ENCODE measurements at places on chromosomes 16 and 17.

DNA sequence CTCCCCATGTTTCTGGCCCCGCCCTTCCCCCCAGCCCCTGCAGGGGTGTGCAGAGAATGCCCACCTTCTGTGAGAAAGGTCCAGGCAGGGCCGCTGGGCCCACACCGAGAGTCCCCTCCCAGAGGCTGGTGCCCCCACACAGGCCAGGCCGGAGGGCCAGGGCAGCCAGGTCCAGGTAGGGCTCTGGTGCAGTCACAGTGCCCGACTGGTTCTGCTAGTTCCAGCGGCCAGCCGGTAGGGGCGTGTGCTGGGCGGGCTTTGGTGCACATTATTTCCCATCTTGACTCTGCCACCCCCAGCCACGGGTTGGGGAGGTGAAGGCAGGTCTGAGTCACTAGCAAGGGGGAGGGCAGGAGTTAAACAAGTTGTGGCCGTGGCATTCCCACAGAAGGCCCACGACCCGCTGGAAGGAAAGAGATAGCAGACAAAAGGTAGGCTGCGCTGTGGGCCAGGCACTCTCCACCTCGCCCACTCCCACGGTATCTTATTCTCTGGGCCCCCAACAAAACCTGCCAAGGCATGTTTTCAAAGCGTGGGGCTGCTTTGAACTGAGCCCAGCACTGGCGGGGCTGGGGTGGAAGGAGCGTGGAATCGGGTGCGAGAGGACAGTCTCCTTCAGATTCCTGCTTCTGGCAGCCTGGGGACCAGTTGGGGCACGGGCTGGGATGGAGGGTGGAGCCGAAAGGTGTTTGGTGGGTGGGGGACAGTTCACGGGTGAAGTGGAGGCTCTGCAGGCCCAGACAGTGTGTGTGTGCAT is 1.9 kb downstream of the EPN3 start:
- DNase-seq = no peak

DNA sequence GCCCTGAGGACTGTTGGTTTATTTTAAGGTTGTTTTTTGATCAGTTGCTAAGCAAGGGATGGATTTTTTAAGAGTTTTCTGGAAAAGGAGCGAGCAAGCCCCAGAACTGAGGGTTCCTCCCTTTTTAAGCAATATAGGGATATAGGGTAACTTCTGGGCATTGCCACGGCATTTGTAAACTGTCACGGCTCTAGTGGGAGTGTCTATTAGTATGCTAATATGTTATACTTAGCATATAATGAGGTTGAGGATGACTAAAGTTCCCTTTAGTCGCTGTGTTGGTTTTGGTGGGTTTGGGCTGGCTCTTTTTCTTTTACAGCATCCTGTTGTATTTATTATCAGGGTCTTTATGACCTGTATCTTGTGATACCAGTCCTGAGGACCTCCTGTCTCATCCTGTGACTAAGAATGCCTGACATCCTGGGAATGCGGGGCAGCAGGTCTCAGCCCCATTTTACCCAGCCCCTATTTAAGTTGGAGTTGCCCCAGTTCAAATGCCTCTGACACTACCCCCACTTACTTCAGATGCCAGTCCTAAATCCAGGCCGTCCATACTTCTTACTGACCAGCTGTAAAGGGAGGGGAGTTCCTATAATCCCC is 59.4 kb downstream of the MFSD11 start:
- DNase-seq = no peak

GRCh38 chr16:27841911-27842310 is 221.6 kb downstream of the GSG1L start:
- DNase-seq = no peak

GRCh38 chr16:24381470-24382118 is 125.5 kb downstream of the CACNG3 start:
- no peak for DNase-seq

GRCh38 chr16:78444-79150 is 572 bp downstream of the MPG start:
- DNase-seq = no peak

DNA sequence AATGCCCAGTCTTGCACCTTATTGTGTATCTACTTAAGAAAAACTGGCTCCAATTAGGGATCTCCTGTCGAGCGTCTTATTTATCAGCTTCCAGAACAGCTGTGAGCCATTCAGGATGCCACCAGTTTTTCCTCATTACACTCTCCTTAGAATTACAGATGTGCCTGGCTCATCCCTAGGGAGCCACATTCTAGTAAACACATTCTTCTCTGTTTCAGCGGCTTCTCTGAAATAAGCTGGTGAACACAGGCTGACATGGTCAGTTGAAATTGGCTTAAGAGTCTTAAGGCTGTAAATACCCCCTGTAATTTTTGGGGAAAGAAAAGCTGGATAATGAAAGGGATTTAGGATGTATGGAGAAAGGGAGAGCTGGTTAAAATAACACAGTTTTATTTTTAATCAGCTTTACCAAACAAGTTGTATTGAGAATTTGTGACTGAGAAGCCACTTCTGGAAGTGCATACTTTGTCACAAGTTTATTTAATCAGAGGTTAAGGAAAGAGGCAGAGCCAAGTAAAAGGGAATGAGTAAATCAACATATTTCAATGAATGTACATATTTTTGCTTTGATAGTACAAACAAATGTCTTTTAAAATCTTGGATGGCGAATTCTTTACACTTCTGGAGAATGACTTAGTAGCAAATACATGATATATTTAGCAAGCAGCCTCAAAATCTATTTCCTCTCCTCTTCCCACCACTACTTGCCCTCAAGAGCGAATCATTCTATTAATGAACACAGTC is 562.0 kb upstream of the GOT2 start:
- no peak for DNase-seq

DNA sequence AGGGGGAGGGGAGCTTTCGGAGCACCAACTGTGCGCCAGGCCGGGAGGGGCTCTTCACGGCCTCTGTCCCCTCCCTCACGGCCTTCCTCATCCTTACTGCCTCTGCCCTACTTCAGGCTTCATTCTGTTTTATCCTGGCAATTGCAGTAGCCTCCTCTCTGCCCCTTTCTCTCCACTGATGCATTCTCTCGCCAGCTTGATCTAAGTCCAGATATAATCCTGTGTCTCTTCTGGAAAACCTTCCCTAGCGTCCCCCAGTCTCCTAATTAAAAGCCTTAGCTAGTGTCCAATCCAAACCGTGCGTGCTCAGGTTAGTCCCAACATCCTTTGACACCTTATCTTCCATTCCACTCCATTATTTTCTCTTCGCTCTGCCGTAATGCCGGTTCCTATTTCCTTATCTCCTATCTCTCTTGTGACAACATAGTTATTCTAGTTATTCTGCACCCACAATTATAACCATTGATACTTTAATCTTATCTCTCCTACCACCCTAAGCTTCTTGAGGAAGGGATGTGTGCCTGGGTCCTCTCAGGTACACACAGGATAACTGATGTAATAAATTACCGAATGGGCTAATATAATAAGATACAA is 869 bp downstream of the ZNF48 start:
- no peak for DNase-seq

DNA sequence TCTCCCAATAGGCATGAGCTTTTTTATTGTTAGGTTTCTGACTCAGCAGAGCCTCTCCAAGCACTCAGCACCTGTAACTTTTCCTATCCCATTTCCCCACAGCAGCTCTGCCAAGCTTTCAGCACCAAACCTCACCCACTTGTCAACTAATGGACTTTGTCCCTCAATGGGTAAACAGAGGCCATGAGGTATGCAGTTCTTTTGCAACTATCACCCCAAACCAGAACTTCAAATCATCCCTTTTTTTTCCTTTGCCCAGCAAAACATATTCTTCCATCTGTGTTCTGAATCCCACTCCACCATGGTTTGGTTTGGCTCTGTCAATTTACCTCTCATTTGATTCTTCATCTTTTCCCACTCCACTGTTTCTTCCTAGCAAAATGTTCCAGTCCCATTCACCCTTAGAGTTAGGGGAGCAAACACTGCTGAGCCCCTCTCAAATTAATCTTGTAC is 58.1 kb downstream of the TOX3 start:
- DNase-seq = no peak

Measured in CMK (cell line).